ENCODE measurements at places on chromosomes 2 and 18. TPM values are rescaled to one million over a fixed set of nuclear protein-coding genes. Genes with fewer than 3 reads are reported as not detected.

DNA sequence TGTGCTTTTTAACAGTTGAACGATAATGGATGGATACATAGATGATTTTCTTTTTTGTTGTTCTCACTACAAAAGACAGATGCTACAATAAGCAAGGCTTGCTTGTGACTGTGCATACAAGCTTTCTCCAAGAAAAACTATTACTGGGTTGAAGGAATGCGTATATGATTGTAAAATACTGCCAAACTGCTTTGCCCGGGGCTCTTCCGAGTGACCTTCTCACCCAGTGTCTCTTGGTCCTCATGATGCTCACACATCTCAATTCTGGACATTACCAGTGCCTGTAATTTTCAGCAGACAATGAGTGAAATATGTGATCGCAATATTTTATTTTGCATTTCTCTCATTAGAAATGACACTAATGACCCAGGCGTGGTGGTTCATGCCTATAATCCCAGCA lies 35.9 kb downstream of the INPP5D start:
- no peak overlapping the region for H3K27ac ChIP-seq
- no peak for DNase-seq
- no peaks in the 10 kb centered on the region for H3K36me3 ChIP-seq
- H3K4me3 ChIP-seq = no peak overlapping the region
- H3K4me1 ChIP-seq = no peaks in the 10 kb centered on the region
- peaks cover 10% of the 10 kb centered on the region for H3K27me3 ChIP-seq

DNA sequence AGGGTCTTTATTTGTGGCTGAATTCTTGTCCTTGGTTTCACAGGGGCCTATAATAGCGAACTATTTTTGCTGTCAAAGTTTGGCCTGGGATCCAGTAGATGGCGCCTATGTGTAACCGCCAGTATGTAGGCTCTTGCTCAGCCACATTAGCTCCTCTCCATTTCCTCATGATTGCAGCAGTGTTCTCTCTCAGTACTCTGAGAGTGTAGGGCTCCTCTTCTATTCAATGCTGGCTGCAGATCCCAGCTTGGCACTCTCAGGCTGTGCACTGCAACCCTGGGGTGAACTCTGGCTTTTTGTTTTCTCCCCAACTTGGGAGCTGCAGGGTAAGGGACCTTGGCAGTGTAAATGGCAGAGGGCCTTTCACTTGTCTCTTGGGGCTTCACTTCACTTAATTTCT lies 344.6 kb upstream of the CHAC2 start:
- no peak overlapping the region for H3K27ac ChIP-seq
- no peaks in the 10 kb centered on the region for H3K4me1 ChIP-seq
- no peaks in the 10 kb centered on the region for H3K27me3 ChIP-seq
- DNase-seq = peak; percentile 59
- no peak overlapping the region for H3K4me3 ChIP-seq

GRCh38 chr2:70078384-70078783 lies 8.9 kb upstream of the PCBP1 start:
- H3K4me1 ChIP-seq = no peaks in the 10 kb centered on the region
- H3K27me3 ChIP-seq = no peaks in the 10 kb centered on the region
- H3K36me3 ChIP-seq = peaks cover 25% of the 10 kb centered on the region
- no peak for DNase-seq
- no peak overlapping the region for H3K4me3 ChIP-seq
- H3K27ac ChIP-seq = no peak overlapping the region

DNA sequence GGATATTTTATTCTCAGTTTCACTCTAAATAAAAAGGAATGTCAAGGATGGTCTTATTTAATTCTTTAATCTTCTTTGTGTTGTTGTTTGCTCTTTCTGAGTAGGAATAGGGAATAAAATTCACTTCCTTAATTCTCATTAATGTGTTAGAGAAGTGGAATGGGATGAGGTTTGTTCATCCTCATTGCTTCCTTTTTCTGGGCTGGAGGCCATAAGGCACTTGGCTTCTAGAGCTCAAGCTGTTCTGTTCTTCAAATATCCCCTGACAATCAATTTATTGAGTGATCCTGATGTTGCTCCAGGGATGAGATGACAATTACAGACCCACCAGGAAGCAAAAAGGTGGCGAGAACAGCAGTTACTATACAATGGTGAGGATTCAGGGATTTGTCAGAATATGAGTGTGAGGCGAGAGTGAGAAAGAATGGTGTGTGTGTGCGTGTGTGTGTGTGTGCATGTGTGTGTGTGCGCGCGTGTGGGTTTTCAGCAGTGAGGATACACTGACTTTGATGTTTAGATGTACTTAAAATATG lies 557.6 kb upstream of the FANCL start:
- no peak overlapping the region for H3K27ac ChIP-seq
- H3K4me3 ChIP-seq = no peak overlapping the region
- DNase-seq = no peak
- no peaks in the 10 kb centered on the region for H3K36me3 ChIP-seq

GRCh38 chr18:31241425-31241824 lies 76.5 kb upstream of the DSG1 start:
- no peaks in the 10 kb centered on the region for H3K27me3 ChIP-seq
- H3K36me3 ChIP-seq = no peaks in the 10 kb centered on the region
- no peak for DNase-seq
- H3K4me3 ChIP-seq = no peak overlapping the region

GRCh38 chr2:71897137-71897480 lies 250.6 kb downstream of the CYP26B1 start:
- H3K27me3 ChIP-seq = peaks cover 53% of the 10 kb centered on the region
- H3K36me3 ChIP-seq = no peaks in the 10 kb centered on the region
- DNase-seq = no peak

DNA sequence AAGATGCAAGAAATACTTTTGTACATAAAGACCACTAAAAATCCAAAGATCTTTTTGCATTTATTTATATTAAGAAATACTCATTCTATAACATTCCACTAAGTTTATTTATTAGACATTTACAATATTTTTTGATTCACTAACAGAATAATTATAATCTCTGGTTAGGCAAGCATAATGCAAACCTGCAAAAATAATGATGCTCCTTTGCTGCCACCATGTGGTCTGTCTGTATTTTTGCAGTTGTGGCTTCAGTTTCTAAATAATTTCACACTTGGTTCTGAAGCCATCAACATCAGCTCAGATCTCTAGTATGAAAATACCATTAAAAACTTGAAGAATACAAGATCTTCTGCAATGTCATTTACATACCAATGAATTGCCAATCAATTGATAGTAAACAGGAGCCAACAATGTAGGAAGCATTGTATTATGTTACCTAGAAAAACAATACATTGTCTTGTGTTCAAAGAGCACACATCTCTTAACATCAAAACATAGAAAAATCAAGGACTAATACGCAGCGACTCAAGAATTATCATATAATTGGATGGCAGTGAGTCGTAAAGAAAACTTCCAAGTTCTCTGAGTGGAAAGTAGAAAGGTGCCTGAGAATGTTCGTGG lies 28.8 kb upstream of the WDR75 start:
- H3K4me3 ChIP-seq = no peak overlapping the region
- H3K27ac ChIP-seq = peak overlapping the region; percentile 81
- no peaks in the 10 kb centered on the region for H3K36me3 ChIP-seq
- H3K4me1 ChIP-seq = peaks cover 14% of the 10 kb centered on the region

NT5DC4 gene
- not detected for total RNA-seq

DUSP2 gene
- 1.8 TPM for total RNA-seq

Measured in IMR-90 (cell line).